ENCODE measurements at places on chromosomes 6 and 20.

GRCh38 chr6:165804331-165805066 is 141.5 kb upstream of the PDE10A start:
- DNase-seq = no peak

DNA sequence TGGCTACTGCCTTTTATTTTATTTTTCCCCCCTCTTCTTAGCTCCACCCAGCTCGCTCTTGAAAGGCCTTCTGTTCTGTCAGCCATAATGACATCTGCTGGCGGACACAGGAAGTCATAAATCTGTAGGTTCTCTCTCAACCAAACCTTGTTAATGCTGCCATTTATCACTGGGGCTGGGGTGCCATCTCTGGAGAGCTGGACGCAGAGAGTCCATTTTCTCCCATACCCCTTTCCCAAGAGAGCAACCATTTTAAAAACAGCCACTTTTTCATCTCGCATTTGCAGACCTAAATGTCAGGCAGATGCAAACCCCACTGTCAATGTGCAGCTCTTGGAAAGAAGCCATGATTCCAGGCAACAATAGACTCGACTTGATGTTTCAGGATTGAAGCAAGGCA is 13.0 kb upstream of the TSHZ2 start:
- DNase-seq = no peak

GRCh38 chr6:3617192-3617631 is 134.3 kb downstream of the PXDC1 start:
- no peak for DNase-seq

DNA sequence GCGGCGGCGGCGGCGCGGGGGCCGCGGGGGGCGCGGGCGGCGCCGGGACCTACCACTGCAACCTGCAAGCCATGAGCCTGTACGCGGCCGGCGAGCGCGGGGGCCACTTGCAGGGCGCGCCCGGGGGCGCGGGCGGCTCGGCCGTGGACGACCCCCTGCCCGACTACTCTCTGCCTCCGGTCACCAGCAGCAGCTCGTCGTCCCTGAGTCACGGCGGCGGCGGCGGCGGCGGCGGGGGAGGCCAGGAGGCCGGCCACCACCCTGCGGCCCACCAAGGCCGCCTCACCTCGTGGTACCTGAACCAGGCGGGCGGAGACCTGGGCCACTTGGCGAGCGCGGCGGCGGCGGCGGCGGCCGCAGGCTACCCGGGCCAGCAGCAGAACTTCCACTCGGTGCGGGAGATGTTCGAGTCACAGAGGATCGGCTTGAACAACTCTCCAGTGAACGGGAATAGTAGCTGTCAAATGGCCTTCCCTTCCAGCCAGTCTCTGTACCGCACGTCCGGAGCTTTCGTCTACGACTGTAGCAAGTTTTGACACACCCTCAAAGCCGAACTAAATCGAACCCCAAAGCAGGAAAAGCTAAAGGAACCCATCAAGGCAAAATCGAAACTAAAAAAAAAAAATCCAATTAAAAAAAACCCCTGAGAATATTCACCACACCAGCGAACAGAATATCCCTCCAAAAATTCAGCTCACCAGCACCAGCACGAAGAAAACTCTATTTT is 2.0 kb downstream of the FOXC1 start:
- DNase-seq = no peak

GRCh38 chr20:32251470-32251869 is 26.0 kb upstream of the KIF3B start:
- DNase-seq = no peak

DNA sequence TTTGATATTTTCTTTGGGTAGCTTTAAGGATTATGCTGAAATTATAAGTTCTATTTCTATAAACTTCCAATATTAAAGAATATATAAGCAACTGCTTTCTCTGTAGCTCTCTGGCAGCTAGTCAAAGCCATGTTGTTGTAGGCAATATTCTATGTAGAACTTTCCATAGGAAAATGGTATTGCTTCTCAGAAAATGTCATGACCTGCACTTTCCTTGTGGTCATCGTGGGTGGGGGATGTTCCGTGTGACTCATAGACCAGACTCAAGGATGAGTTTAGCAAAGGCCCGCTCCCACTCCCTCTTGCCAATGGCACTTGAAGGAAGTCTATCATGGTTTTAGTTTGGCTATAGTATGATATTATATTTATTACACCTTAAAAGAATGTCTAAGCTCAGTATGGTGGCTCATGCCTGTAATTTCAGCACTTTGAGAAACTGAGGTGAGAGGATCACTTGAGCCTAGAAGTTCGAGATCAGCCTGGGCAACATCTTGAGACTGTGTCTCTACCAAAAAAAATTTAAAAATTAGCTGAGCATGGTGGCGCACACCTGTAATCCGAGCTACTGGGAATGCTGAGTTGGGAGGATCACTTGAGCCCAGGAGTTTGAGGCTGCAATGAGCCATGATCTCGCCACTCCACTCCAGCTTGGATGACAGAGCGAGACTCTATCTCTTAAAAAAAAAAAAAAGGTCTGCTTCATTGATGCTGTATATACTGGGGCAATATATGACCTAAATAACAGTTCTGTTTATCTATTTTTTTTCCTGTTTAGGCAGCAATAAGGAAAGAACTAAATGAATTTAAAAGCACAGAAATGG is 36.6 kb upstream of the LTV1 start:
- DNase-seq = no peak

GRCh38 chr20:10951216-10951615 is 277.4 kb upstream of the JAG1 start:
- peak; percentile 8 for DNase-seq

Measured in COR-L47 (cell line).